ENCODE measurements at places on chromosomes 7 and 10. TPM values are rescaled to one million over a fixed set of nuclear protein-coding genes. Genes with fewer than 3 reads are reported as not detected.

OPN4 gene
- not detected for total RNA-seq

ARHGAP22 gene
- total RNA-seq: 3.0 TPM

VGF gene
- 15.4 TPM for total RNA-seq

TAX1BP1 gene
- 130 TPM for total RNA-seq

NKX1-2 gene
- total RNA-seq: 0.02 TPM

CYP3A7 gene
- not detected for total RNA-seq

GHRHR gene
- total RNA-seq: not detected

RALA gene
- total RNA-seq: 14.3 TPM

PLXNA4 gene
- total RNA-seq: 0.02 TPM

ABHD11 gene
- total RNA-seq: 10.7 TPM

TMEM225B gene
- 1.1 TPM for total RNA-seq

MRLN gene
- total RNA-seq: not detected

HIP1 gene
- 8.1 TPM for total RNA-seq

ANTXRL gene
- total RNA-seq: not detected

CNPY1 gene
- not detected for total RNA-seq

TMEM213 gene
- total RNA-seq: not detected

GIMAP4 gene
- total RNA-seq: not detected

INHBA gene
- total RNA-seq: 3.1 TPM

CDNF gene
- total RNA-seq: 0.69 TPM

EN2 gene
- total RNA-seq: 0.75 TPM

HOGA1 gene
- total RNA-seq: 1.4 TPM

TAS2R5 gene
- total RNA-seq: 0.50 TPM

PKD2L1 gene
- not detected for total RNA-seq

MSMB gene
- not detected for total RNA-seq

ZNF511 gene
- total RNA-seq: 56.6 TPM

SBDS gene
- 140 TPM for total RNA-seq

CLDN3 gene
- 1.7 TPM for total RNA-seq

ZNF679 gene
- not detected for total RNA-seq

UPK3BL1 gene
- total RNA-seq: 31.2 TPM

SUN3 gene
- not detected for total RNA-seq

CHAT gene
- not detected for total RNA-seq

BTBD16 gene
- 0.45 TPM for total RNA-seq

All from NCI-H460 (cell line).